Pancreas (tissue), 10 donors: ENCODE measurements at places on chromosomes 1 and 21.

GRCh38 chr21:46226920-46227599 lies 1.5 kb downstream of the LSS start:
- no peak overlapping the region for H3K27ac ChIP-seq
- H3K4me1 ChIP-seq, result peaks cover 17% of the 10 kb centered on the region
- no peak for DNase-seq
- H3K36me3 ChIP-seq, result no peaks in the 10 kb centered on the region
- peak overlapping the region; percentile 96 for H3K4me3 ChIP-seq

GRCh38 chr1:21782349-21782867 lies 541 bp downstream of the USP48 start:
- no peak for DNase-seq
- no peaks in the 10 kb centered on the region for H3K36me3 ChIP-seq
- peak overlapping the region; percentile 81 for H3K4me3 ChIP-seq
- H3K27ac ChIP-seq, result peak overlapping the region; percentile 100
- no peaks in the 10 kb centered on the region for H3K27me3 ChIP-seq

DNA sequence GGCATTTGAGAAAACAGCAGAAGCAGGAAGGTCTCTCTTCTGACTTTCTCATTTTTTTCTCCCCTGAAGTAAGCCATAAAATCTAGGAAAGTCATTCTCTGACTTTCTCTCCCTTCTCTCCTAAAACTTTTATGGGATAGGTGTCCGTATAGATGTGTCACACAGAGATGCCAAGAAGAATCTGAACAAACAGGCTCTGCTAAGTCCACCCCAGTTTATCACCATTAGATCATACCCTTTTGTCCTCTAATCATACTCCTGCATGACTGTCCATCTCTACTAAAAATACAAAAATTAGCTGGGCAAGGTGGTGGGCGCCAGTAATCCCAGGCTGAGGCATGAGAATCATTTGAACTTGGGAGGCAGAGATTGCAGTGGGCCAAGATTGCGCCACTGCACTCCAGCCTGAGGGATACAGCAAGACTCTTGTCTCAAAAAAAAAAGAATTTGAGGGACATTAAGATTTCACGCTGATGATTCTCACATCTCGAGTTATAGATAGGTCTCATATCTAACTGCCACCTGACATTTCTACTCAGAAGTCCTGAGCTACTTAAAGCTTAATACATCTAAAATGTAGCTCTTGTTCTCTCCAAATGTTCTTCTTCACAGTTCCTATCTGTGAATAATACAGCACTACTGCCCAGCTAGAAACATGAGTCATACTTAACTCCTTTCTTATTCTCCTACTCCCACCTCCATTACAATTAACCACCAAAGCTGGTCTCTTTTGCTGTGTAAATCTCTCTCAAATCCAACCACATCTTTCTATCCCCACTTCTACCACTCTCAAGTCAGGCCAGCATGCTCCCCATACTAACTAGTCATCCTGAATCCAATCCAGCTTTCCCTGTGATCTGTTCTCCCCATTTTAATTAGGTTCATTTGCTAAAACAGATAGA lies 47.7 kb downstream of the ZNF644 start:
- H3K27me3 ChIP-seq, result no peaks in the 10 kb centered on the region
- H3K4me1 ChIP-seq, result no peaks in the 10 kb centered on the region
- DNase-seq, result no peak
- H3K36me3 ChIP-seq, result no peaks in the 10 kb centered on the region

- no peaks in the 10 kb centered on the region for H3K4me1 ChIP-seq
- no peaks in the 10 kb centered on the region for H3K27me3 ChIP-seq
- H3K4me3 ChIP-seq, result no peak overlapping the region
- no peak for DNase-seq
- H3K27ac ChIP-seq, result no peak overlapping the region
Measured at GRCh38 chr1:31164291-31164690, 75.4 kb downstream of the NKAIN1 start.
